ENCODE measurements at places on chromosomes 1 and 21.
A peak's percentile ranks its signal among the peaks of the same experiment; 100 is the strongest.

- no peak for DNase-seq
These were observed 16.3 kb upstream of the TSPAN1 start for GRCh38 chr1:46158312-46159281.

- peak; percentile 15 for DNase-seq
These were observed 794 bp upstream of the TOR3A start for GRCh38 chr1:179080866-179081686.

GRCh38 chr1:171794085-171794484 lies 12.6 kb downstream of the METTL13 start:
- no peak for DNase-seq

DNA sequence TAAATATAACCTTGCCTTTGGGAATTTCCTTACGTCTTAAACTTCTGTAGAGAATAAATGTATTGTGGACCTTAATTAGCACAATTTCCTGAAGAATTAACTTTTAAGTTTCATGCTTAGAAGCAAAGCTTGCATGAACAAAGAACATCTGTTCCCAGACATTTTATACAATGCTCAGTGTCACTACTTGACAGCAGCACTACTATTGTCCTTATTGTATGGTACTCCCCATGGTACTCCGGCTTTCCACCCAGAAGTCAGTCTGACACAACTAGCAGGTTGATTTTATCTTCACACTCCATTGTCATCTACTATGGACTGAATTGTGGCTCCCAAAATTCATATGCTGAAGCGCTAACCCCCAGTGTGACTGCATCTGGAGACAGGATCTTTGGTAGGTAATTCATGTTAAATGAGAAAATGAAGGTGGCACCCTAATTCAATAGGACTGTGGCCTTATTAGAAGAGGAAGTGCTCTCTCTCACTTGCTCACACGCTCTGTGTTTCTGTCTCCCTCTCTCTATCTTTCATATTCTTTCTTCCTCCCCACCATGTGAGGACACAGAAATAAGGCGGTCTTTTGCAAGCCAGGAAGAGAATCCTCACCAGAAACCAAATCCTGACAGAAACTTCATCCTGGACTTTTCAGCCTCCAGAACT lies 10.7 kb upstream of the OR2B11 start:
- DNase-seq, result no peak

DNA sequence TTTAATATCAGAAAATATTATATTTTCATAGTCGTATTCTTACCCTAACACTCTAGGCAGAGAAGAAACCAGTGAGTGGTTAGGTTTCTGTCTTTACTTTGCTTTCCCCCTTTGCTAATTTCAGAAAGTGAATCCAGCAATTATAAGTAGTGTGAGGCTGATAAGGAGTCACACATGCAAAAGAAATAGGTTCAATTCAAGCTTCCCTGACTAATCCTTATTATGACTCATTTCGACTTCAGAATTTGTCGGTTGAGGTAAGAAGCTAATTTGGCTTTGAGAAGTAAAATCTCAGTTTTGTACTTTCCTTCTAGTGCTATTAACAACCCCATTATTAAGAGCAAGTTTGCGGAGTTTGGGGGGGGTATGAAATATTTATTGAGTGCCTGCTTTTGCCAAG lies 22.4 kb downstream of the ESRRG start:
- DNase-seq, result no peak

DNA sequence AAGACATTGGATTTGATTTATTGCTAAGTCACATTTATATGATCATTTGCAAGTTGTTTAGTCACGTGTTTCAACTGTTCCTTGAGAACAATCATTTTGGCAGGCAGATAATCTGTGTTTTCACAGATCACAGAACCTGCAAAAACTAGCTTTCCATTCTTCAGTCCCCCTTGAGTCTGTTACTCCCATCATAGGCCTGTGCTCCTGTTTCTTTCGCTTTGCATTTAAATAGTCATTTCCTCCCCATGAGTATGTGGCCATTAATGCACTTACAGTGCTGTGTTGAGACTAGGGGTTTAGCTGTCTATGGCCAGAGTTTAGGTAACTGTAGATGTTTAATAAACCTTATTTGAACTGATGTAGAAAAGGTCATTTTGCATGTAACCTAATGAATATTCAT lies 214.5 kb downstream of the PATJ start:
- DNase-seq, result no peak

DNA sequence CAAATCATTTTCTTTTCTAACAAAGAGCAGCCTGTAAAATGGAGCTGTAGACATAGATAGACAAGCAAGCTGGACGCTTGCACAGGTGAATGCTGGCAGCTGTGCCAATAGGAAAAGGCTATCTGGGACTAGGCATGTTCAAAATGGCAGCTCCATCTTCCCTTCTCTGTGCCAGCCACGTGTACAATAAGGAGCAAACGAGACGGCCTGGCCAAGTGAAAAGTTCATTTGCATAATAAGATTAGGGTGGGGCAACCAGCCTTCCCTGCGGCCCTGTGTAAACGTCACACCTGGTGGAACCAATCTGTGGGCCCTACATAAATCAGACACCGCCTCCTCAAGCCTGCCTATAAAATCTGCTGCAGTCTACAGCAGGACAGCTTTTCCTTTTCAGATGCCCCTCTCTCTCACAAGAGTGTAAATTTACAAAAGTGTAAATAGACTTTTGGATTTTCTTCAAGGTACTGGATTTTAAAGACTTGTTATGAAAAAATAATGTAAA lies 16.6 kb upstream of the EDEM3 start:
- DNase-seq, result no peak

- no peak for DNase-seq
These were observed 6.4 kb upstream of the C1orf21 start for GRCh38 chr1:184380468-184380867.

- DNase-seq, result no peak
These were observed 153.3 kb upstream of the SGIP1 start for GRCh38 chr1:66380452-66381212.
